Thoracic aorta (tissue), 2 donors: ENCODE measurements at places on chromosomes 13 and 19.

DNA sequence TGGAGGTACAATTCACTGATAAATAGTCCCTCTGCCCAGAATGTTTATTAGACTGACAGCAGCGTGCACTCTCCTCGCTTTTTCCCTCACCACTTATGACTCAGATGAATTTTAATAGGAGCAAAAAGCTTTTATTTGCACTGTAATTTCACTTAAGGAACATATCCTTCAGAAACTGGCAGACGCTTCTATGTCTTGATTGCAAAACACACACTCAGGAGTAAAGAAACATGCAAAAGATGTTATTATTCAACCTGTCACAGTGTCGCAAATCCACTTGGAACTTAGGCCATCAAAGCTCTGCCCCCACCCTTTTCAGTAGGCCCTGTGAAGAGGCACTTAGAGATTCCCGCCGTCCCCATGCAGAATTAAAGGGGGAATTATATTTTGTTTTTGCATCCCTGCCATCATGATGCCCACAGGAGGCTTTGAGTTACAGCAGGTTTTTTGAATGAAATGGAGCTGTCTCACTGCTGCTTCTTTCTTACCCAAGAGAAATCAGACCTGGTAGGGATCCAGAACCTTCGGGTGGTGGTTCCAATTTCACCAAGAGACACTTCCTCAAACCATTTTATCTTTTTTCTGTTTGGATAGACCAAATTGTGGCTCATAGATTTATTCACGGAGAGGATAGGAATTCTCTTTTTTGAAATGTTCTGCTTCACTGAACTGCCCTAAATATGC is 74.5 kb downstream of the GGACT start:
- no peak for DNase-seq

GRCh38 chr13:113187263-113187669 is 21.2 kb downstream of the PCID2 start:
- DNase-seq = peak; percentile 57

DNA sequence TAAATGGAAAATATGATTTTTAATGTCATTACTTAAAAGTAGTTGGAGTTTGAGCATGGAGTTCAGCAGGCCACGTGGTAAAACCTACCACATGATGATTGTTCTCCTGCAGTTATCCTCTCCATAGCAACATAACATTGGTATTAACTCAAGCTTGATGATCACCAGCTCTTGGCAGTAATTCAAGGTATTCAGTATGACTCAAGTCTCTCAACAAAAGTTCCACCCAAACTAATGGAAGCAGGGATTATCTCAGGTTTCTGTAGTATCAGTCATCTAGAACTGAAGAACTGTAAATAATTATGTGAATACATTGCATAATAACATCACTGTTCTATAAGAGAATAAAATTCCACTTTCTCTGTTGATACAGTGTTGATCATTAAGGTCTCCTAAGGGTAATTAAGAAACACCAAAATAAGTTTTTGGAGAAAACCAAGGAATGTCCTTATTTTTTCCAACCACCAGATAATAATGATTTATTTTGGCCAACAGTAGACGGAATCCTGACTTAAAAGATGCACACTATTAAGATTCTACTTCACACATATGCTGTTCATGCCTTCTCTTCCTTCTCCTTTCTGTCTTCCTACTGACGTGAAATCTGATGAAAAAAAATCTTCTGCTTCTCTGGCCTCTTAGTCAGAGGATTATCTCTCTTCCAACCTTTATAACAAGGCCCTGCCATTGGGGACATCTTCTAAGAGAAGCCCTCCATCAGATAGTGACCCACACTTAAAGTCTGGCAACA is 1092.3 kb downstream of the EFNB2 start:
- DNase-seq = no peak

- DNase-seq = no peak
These were observed 4.3 kb downstream of the FOSB start for GRCh38 chr19:45471931-45472562.

DNA sequence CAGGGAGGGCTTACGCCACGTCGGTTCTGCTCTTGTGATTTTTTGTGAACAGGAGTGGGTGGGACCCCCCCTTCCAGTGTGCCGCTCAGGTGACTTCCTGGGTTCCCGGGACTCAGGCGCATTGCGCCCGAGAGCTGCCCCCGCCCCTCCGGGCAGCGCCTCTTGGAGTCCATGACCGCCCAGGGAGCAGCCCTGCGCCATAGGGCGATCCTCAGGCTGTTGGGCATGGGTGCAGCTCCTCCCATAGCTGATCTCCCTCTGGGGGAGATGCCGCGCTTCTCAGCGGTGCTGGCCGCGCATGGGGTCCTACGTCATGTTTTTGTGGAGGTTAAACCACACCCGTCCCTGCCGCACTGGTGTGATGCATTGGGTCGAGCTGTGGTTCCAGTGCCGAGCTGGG is 7.9 kb upstream of the TMPRSS9 start:
- DNase-seq = no peak

DNA sequence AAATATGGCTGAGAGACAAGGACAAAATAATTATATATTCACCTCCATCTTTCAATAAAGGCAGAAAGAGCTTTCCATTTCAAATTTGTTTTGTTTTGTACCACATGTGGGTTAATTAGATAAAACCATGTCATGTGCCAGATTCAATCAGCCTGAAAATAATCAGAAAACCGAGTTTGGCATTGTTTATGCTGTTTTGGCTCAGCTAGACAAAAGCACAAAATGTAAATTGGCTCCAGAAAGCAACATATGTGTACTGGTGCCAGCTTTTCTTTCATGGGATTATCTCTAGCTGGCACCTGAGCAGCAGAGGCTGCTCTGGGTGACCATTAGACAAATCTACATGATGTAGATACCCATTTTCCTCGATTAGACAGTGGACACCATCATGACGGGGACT is 9.2 kb upstream of the DNAJC15 start:
- no peak for DNase-seq

DNA sequence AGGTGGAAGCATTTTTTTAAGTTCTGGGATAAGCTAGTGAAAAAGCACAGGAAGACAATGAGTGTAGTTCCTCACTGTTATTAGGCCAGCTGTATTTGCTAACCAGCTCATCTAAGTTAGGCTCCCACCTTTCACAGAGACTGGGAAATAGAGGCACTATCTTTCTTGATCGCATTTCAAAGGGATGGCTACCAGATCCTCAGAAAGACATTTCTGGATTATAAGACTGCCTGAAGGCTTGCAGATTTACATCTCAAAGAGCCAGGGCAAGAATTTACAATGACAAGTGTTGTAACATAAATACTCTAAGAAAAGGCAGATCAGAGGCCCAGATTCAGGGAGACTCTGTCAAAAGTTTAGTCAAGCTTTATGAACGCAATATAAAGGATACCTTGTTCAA is 1005.5 kb downstream of the PCDH9 start:
- no peak for DNase-seq

- no peak for DNase-seq
These were observed 2.0 kb upstream of the USF2 start for GRCh38 chr19:35266520-35267352.

DNA sequence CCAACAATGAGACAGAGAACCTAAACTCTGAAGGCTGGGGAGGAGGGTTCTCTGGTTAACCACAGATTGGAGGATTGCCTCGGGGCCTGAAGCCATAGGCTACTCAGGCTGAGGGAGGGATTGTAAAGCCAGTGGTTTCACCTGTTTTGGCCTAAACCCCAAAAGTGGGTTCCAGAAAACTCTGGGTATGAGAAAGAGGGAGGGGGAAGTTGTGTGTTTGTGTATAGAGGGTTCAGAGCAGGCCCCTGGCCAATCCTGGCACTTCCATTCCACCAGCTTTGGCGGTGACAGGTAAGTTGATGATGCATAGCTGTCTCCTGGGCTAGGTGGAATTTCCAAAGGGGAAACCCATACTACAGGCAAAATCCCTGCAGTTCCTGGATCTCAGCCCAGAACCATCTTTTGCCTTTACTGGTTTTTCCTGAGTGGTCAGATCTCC is 13.5 kb upstream of the CCDC97 start:
- DNase-seq = no peak

GRCh38 chr19:39870171-39870971 is 24.2 kb upstream of the FBL start:
- DNase-seq = no peak

- DNase-seq = no peak
These were observed 249.4 kb upstream of the PCDH20 start for GRCh38 chr13:61664801-61665705.

- no peak for DNase-seq
These were observed 76.1 kb downstream of the RGCC start for GRCh38 chr13:41533266-41534052.

GRCh38 chr13:91346062-91346461 is 1.4 kb upstream of the MIR17HG start:
- DNase-seq = no peak

GRCh38 chr13:55219538-55219937 is 1921.2 kb upstream of the PRR20A start:
- DNase-seq = no peak

- DNase-seq = no peak
These were observed 66.5 kb downstream of the SIAH3 start for GRCh38 chr13:45784755-45785675.

- no peak for DNase-seq
These were observed 7.8 kb upstream of the ATP12A start for GRCh38 chr13:24672141-24673132.

GRCh38 chr13:32075170-32075851 is 43.7 kb downstream of the FRY start:
- DNase-seq = no peak

DNA sequence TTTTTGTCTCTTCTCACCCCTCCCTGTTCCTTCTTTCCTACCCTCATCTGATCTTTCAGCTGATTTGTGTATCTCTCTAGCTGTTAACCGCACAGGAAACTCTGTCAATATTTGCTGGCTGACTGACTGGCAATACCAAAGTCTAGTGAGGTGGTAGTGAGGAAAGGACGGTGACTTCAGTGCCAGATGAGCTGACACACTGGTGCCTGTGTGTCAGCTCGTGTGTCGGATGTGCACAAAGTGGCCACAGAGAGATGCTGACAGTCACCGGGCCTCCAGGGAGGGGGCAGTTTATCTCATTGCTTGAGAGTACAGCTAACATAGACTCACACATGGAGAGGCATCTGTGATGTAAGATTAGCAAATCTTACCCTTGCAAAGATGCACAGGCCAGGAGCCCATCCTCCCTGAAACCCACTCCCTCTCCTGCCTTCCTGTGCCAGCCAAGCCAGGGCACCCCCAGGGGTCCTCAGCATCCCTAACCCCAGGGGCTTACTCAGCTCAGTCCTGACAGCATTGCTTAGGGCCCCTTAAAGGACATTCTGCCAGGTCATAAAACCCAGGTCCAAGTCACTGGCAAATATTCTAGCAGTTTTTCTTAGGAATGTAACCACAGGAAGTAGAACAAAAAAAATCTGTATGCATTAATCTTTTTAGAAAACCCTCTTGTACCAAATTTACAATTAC is 80.2 kb downstream of the SHISA2 start:
- no peak for DNase-seq

- no peak for DNase-seq
These were observed 7.0 kb downstream of the CUL4A start for GRCh38 chr13:113216254-113217048.

GRCh38 chr13:113554333-113554700 is 30.2 kb upstream of the TFDP1 start:
- no peak for DNase-seq

DNA sequence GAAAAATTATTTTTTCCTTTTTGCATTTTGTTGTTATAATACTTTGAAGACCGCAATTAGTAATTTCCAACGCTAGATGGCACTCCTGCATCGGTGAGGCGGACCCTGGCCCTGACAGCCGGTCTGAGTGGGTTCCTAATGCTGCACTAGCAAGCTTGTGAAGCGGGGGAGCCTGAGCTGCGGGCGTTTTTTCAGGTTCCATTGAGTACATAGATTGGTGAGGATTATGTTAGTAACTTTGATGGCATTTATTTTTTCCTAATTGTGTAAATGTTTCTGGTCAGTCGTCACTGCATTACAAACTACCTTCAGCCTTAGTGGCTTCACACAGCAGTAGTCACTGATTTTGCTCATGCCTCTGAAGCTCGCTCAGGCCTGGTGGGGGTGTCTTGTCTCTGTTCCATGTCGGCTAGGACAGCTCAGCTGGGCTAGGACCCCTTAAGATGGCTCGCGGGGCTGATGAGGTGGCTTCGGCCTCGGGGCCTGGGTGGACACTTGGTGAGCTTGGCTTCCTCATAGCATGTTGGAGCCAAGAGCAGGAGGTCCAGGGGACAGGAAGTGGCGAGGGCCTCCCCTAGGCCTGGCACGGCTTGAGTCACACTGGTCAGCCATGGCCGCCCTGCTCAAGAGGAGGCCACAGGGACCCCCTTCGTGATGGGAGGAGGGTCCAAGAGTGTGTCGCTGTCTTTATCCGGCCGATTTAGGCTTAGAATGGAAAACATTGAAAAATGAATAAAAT is 25.0 kb downstream of the ERCC5 start:
- DNase-seq = no peak

GRCh38 chr19:44732235-44733014 is 16.1 kb upstream of the BCL3 start:
- no peak for DNase-seq

GRCh38 chr19:40533508-40533907 is 43.2 kb upstream of the SHKBP1 start:
- no peak for DNase-seq

- no peak for DNase-seq
These were observed 13.3 kb upstream of the RASA3 start for GRCh38 chr13:114145722-114146121.

DNA sequence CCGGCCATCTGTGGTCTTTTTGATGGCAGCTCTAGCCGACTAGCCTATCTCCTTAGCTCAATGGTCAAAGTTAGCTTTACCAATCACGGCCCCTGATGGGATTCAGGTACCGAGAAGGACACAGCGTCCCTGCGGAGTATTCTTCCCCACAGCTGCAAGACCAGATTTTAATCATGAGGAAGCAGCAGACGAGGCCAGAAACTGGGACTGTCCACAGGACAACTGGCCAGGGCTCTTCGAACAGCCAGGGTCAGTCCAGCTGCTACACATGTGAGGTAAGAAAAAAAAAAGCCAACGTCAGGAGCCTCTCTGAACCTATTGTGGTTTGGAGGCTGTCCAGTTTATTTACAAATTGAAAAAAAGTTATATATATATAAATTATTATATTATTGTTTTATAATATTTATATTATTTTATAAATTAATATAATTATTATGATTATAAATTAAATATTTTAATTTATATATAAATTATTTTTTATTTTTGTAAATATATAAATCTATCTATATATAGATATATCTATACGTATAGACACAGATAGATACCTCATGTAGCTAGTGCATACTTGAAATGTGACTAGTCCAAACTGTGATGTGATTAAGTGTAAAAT is 10.8 kb downstream of the RINL start:
- no peak for DNase-seq

GRCh38 chr13:63190219-63190618 is 1774.6 kb upstream of the PCDH20 start:
- DNase-seq = no peak

DNA sequence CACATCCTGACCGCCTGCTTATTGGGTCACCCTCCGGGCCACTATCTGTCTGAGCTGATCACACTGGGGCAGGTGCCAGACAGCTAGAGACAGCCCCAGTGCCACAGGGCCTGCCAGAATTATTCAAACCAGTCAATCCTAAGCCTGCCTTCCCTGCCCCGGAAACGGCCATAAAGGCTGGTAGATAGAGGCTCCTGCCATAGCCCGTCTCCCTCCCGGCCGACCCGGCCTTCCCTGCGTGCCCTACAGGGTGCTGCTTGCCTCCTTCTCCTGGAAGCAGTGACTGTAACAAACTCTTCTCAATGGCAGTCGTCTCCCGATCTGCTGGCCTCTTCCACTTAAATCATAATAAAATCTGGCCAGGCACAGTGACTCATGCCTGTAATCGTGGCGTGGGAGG is 158.6 kb upstream of the SOX1 start:
- DNase-seq = no peak

- no peak for DNase-seq
These were observed 59.4 kb downstream of the CHST8 start for GRCh38 chr19:33681081-33681680.
